ENCODE measurements at places on chromosomes 13 and 19. TPM values are rescaled to one million over a fixed set of nuclear protein-coding genes. Genes with fewer than 3 reads are reported as not detected.

The C2CD4C gene
- total RNA-seq = 3.5 TPM

The MARK4 gene
- 8.1 TPM for total RNA-seq

The AXL gene
- total RNA-seq = 28.4 TPM

The HRC gene
- not detected for total RNA-seq

The SHISA2 gene
- total RNA-seq = 0.32 TPM

The ZNF471 gene
- total RNA-seq = 1.1 TPM

The OSCAR gene
- total RNA-seq = not detected

The SIPA1L3 gene
- total RNA-seq = 39.8 TPM

The PTGIR gene
- total RNA-seq = 0.06 TPM

The ZNF568 gene
- total RNA-seq = 3.6 TPM

The PSG7 gene
- total RNA-seq = not detected

Data from bladder microvascular endothelial cell (primary cell).